Inflammatory macrophage treated with lipopolysaccharide for 1 hour (primary cell): ENCODE measurements at places on chromosomes 2 and 18.

DNA sequence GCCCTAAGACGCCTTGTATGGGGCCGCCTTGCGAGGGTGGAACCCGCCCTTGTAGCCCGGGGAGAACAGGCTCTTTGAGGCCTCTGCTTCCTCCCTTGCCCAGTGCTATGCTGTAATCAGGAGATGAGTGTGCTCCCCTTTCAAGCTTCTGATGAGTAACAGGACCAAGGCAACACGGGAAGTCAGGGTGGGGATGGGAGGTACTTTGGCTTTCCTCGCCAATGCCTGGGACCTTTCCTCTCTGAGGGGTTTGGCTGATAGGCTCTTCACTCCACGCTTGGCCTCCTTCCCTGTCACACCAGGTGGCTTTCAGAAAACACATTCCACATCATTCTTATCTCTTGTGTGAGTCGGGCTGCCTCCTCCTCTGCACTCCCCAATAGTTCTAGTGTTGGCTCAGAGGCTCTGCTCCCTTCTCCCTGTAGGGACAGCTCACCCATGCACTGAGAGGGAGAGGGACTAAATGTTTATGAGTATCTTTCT, 223.7 kb upstream of the TRIB2 start:
- DNase-seq: peak; percentile 76

GRCh38 chr18:68498185-68498584, 216.7 kb downstream of the TMX3 start:
- no peak for DNase-seq

GRCh38 chr2:63257473-63257872, 206.8 kb downstream of the OTX1 start:
- DNase-seq: no peak

GRCh38 chr2:43175020-43175441, 51.4 kb downstream of the ZFP36L2 start:
- DNase-seq: no peak

GRCh38 chr18:911025-911424, 6.4 kb downstream of the ADCYAP1 start:
- DNase-seq: no peak
